Pulmonary artery endothelial cell (primary cell): ENCODE measurements at places on chromosomes 6 and 20. TPM values are rescaled to one million over a fixed set of nuclear protein-coding genes. Genes with fewer than 3 reads are reported as not detected.

Gene PREX1
- total RNA-seq: 105 and 115 TPM in 2 replicates

Gene EPPIN
- not detected in 2 replicates for total RNA-seq

Gene SSTR4
- not detected in 2 replicates for total RNA-seq

Gene TNFRSF21
- 13.4 and 24.0 TPM in 2 replicates for total RNA-seq

GRCh38 chr6:137737836-137738596 is 129.0 kb upstream of the TNFAIP3 start:
- DNase-seq: no peak

GRCh38 chr6:83006270-83006905 is 59.3 kb downstream of the UBE3D start:
- no peak for DNase-seq

DNA sequence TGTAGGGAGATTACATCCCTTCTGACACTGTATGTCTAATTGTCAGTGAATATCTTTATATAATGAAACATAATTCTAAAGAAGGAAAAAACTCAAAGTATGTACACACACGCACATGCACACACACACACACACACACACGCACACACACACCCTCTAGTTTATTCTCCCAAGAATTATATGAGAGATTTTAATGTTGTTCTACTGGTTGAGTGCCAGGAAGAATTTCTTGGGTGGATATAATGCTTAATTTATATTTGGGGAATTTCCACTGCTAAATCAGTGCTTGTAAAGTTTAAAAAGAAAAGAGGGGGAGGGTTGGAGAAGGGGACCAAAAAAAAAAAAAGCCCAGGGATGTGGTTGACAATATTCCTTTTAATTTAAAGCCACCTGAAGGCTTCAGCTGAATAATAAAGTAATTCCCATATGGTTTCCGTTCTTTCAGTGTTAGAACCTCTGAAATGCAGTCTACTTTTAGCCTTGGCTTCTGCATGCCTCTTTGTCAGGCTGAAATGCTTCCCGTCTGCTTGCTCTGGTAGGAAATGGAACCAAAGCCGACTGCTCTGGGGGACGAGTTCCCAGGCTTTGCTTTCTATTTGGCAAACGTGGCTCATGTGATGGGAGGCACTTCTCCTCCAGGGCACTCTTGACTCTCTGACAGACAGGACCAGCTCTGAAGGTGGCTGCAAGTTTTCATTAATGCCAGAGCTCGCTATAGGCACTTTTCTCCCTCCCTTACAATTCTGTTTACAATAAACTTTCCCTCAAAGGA is 225.4 kb downstream of the PRL start:
- peak; percentile 33 for DNase-seq

GRCh38 chr6:15259766-15260098 is 13.9 kb downstream of the JARID2 start:
- no peak for DNase-seq

DNA sequence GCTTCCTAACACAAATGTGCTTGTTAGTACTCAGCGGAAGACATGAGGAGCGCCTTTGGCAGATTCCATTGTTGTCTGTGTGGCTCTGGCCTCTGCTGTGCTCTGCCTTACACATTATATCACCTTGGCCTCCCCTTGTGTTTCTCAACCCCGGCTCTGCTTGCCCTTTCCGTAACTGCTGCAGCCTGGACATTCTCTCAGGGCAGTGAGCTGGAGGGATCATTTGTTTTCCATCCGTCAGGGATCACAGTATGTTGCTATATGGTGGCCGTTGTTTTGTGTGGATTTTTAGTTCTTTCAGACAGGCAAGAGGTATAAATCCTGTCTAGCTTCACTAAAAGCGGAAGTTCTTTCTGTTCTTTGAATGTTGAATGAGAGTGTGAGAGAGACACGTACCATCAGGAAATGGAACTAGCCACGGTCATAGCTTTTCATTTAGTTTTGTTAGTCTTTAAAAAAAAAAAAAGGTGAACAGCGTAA is 175.1 kb downstream of the JARID2 start:
- DNase-seq: no peak

DNA sequence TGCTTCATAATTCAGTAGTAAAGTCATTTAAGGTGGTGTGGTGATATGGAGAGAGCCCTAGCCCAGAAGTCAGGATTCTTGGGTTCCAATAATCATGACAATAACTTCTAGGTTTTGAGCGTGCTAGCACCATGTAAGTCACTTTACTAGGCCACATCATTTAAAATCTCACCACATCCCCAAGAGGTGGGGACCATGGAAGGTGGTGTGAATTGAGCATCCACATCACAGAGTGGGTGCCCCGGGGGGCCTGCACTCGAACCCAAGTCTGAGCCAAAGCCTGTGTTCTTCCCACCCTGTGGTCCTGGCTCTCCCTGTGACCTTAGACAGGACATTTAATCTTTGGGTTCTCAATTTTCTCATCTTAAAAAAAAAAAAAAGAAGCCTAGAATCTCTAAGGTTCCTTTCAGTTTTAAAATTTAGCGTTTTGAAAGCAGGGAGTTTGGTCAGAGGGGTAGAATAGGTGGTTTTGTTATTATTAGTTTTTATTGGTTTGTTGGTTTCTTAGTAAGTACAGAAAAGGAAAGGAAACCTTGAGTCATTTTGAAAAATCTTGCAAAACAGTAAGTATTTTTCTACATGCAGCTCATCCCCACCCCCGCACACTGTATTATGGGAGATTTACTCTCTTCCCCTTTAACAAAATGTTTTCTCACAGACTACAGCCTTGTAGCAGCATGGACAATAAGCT is 26.4 kb downstream of the ARMC2 start:
- no peak for DNase-seq

GRCh38 chr6:166076625-166077024 is 91.0 kb downstream of the TBXT start:
- DNase-seq: no peak

- DNase-seq: no peak
These were observed 108.7 kb downstream of the FYN start for GRCh38 chr6:111764238-111765175.

GRCh38 chr6:38843798-38844197 is 128.7 kb downstream of the DNAH8 start:
- no peak for DNase-seq

DNA sequence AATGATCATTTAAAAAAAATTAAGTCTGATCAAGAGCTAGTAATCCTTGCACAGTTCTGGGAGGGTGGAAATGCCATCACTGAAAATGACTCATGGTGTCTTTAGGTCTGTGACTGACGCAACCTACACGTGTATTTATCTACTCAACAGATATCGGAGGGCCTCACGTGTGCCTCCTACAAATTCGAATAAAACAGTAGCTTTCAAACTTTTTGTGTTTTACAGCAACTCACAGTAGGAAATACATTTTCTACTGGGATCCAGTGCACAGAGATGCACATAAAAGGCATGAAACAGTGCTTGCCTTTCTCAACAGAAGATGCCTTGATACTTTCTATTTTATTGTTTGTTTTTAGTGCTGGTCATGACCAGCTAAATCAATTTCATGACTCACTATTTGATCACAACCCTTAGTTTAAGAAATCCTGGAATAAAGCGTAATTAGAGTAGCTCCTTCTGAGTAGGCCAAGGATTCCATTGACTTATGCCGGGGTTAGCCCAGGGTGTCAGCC is 210.0 kb upstream of the SNX9 start:
- peak; percentile 39 for DNase-seq

DNA sequence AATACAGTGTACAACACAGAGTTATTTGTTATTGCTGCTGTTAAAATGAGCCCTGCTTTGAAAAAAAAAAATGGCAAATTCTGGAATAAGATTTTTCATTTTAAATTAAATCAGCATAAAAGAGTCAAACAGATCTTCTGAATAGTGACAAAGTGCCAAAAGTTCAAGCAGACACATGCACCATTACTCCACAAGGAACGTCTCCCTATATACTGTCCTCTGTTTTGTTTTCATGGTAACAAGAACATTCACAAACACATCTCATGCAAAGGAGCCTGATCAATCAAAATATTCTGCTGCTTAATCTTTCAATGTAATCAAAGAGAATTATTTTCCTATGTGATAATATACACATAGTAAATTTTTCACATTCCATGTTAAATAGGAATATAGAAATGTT is 2.7 kb downstream of the HIVEP2 start:
- no peak for DNase-seq
